Stimulated activated effector memory CD8-positive, alpha-beta T cell treated with anti-CD3 and anti-CD28 coated beads, Interleukin-12 subunit alpha, Interleukin-12 subunit beta, amount 100 ng/mL, for 72 hours (primary cell): ENCODE measurements at places on chromosomes 3 and 15.

DNA sequence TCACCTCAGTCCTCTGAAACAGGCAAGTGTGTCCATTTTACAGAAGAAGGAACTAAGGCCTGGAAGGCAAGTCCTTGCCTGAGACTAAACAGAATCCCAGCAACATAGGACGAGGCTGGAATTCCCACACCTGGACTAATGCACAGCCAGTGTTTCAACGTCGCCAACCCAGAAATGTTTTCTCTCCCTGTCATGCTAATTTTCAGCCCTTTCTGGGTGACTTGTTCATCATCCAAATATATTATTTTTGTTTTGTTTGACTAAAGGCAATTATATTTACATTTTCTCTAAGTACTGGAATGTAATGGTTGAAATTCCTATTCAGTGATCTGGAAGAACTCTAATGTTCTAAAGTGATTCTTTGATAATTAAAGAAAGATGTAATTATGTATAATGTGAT is 51.8 kb downstream of the BTD start:
- DNase-seq = no peak

DNA sequence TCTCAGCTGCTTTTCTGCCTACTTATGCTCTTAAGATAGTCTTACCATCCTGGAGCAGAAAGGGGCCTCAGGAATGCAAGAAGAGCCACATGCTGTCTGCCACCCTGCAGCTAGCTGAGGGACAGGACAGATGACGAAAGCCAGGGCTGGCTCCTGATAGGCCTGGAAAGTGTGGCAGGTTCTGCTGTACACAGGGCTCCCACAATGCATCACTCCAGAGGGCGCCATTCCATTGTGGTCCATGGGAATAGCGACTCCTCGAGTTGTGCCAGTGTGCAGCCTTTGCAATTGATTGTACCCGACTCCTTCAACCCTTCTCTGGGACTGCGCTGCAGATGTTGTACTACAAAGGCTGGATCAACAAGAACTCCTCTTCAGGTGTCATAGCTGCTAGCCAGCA is 11.2 kb downstream of the ACAN start:
- DNase-seq = no peak

GRCh38 chr3:89303701-89304100 is 196.3 kb downstream of the EPHA3 start:
- DNase-seq = no peak

DNA sequence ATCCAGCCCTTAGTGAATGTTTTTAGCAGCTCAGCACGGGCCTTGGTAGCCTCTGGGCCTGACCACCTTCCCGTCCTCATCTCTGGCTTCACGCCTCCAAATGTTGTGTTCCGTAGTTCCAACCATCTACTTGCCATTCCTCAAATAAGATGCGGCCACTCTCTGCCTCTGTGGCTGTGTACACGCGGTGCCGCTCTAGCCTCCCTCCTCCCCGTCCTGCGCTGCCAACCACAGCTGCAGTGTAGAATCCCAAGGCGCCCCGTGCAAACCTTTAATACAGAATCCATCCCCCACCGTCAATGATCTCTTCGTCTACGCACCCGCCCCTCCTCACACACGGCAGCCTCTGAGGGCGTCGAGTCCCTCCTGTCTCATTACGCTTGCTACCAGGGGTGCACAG is 77.2 kb downstream of the VGLL4 start:
- DNase-seq = no peak

GRCh38 chr3:126845920-126846715 is 136.8 kb upstream of the PLXNA1 start:
- DNase-seq = no peak

DNA sequence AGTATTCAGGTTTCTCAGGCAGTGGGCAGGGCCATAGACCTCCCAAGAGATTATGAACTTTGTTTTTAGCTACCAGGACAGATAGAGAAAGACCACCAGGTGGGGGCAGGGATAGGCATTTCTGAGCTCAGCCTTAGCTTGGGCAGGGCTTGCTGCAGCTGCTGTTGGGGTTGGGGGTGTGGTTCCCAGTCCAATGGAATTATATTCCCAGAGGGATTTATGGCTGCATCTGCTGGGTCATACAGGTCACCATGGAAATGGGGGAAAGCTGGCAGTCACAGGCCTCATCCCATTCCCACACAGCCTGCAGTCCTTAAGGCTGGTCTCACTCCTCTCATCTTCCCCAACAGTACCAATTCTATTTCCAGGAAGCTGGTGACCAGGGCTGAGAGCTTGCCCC is 144.6 kb upstream of the ZPLD1 start:
- DNase-seq = no peak
